Suppressor macrophage (primary cell): ENCODE measurements at places on chromosomes 3 and 15.

- no peak for DNase-seq
Measured at GRCh38 chr3:40167958-40168357, 141.5 kb upstream of the EIF1B start.

DNA sequence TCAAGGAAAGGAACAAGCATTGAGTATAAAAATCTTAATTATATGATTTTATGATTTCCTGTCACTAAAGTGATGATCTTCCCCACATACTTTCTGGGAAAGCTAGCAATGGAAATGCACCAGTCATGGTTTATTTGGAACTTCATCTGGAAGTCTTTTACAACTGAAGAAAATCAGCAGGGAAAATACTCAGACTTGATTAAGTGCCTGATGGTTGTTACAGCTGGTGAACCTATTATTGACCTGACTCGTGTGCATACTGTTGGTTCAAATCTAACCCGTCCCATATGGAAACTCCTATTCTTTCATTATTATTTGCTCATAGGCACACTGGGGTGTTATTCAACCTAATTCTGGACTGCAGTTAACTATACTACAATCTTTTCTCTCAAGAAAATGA lies 701.8 kb upstream of the CCDC54 start:
- no peak for DNase-seq

DNA sequence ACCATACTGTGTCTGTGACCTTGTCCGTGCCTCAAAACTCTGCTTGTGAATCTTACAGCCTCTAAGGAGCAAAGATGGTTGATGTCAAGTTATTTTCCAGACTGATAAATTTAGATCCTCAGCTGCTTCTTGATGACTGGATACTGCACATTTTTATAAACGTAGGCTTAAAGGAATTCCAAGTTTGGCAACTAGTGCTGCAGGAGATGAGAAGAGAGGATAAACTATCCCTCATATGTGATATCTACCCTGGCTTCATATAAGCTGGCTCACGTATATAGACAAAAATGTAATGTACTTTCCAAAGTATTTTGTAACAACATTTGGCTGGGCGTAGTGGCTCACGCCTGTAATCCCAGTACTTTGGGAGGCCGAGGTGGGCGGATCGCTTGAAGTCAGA lies 89.6 kb downstream of the GMPS start:
- DNase-seq = no peak

- peak; percentile 53 for DNase-seq
Measured at GRCh38 chr3:179348325-179349013, 960 bp downstream of the MFN1 start.

- no peak for DNase-seq
Measured at GRCh38 chr3:85589145-85589544, 630.4 kb downstream of the CADM2 start.
